ENCODE measurements at places on chromosomes 7 and 10.

- no peak for DNase-seq
These were observed 274.9 kb downstream of the SDK1 start for GRCh38 chr7:3575753-3576531.

GRCh38 chr7:109763611-109764010 lies 1193.9 kb downstream of the DNAJB9 start:
- DNase-seq, result no peak

GRCh38 chr10:95896071-95896850 lies 11.5 kb upstream of the CC2D2B start:
- DNase-seq, result no peak

DNA sequence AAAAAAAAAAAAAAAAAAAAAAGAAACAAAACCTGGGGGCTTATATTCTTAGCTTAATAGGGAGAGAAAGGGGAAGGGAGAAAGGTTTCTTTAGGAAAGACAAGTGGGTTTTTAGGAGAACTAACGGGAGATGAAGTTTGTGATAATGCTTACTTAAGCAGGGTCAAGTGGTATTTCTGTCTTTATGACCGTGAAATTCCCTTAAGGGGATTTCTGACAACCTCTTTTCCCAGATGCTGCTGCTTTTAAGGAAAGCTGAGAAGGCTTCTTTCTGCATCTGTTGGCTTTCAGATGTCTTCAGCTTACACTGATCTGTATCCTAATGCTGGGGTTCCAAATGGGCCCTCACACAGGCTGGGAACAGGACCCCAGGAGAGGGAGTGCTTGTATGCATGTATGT lies 42.6 kb downstream of the ADAMTS14 start:
- no peak for DNase-seq

- DNase-seq, result no peak
These were observed 32.5 kb upstream of the GPR158 start for GRCh38 chr10:25142116-25142864.

DNA sequence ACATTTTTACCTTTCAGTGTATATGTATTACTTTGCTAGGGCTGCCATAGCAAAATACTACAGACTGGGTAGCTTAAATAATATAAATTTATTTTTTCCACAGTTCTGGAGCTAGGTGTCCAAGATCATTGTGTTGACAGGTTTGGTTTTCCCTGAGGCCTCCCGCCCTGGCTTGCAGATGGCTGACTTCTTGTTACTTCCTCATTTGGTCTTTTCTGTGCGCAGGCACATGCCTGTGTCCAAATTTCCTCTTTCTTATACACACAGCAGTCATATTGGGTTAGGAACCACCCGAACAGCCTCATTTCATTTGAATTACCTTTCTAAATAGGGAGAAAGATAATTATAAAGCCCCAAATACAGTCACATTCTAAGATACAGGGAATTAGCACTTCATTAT lies 521.6 kb upstream of the SORCS1 start:
- DNase-seq, result no peak

DNA sequence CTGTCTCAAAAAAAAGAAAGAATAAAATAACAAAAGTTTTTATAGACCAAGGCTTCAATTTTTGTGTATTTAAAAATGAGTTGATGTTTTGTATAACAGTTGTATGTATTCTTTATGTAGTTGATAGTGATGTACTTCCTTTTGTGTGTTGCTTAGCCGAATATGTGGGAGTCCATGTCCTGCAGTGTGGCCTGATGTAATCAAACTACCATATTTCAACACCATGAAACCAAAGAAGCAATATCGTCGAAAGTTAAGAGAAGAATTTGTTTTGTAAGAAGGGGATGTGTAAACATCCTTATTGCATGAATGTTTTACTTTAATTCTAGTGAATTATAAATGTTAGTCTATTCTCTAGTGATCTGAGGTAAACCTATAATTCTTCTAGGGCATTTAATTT lies 56.6 kb downstream of the MPLKIP start:
- DNase-seq, result no peak

DNA sequence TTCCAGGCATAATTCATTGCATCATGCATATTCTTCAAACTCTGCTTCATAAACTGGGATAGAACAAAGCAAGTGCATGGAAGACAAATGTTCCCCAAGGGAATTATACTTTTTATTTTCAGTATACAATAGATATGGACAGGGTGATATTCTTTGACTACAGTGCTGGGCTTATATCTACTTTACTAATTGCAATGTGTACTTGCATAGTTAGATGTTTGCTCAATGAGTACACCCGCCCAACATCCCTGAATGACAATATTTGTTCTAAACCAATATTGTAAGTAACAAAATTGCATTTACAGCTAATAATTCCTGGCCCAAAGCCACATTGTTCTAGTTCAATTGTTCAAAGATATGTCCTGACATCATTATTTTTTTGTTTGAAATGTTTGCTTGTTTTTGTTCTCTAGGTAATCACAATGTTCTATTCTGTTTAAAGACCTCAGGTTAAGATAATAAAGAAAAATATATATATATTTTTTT lies 171.4 kb downstream of the PTN start:
- DNase-seq, result no peak

DNA sequence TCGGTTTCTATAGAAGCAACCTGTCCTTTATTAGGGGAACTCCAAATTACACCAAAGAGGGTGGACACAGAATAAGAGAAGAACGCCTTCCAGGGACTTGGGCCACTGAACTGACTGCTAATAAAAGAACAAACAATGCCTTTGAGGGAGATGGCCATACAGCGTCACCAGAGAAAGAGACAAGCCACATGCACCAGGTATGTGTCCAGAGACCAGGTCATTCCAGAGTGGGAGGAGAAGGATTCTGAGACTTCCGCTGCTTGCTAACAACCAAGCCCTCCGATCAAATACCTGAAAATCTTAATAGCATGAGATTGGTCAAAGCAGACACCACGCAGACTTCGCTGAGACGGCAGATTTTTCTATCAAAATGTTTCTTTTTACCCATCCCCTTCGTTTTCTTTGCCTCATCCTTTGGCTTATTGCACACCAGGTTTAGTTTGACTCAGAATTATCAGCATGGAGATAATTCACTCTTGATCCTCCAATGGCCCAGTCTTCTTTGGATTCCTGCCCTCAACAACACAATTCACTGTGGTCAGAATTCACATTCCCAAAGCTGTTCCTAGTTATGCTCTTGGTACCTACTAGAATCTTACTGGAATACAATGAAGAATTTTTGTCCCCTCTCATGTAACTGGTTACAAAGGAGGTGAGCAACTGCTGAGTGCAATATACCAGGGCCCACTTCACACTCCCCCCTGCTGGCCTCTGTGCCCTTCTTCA lies 87.4 kb upstream of the DDC start:
- DNase-seq, result no peak

- DNase-seq, result no peak
These were observed 7.2 kb upstream of the EPHA1 start for GRCh38 chr7:143415742-143416397.

GRCh38 chr10:108608860-108609259 lies 1314.5 kb downstream of the XPNPEP1 start:
- DNase-seq, result no peak

DNA sequence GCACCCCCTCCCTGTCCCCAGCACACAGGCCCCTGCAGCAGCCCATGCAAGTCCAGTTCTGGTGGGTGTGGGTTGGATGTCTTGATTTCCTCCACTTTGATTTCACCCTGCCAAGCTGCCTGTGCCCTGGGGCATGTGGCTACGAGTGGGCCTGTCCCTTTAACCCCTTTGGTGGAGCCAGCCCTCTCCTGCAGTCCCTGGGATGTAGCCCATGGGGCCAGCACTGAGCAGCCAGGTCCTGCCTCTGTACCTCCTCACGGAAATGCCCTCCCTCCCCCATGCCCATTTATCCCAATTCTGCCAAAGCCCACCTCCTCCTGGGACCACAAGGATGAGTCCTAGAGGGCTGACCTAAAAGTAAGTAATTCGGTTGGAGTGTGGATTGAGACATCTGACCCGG lies 11.9 kb downstream of the COL13A1 start:
- DNase-seq, result no peak
